ENCODE measurements at places on chromosomes 1 and 21.

DNA sequence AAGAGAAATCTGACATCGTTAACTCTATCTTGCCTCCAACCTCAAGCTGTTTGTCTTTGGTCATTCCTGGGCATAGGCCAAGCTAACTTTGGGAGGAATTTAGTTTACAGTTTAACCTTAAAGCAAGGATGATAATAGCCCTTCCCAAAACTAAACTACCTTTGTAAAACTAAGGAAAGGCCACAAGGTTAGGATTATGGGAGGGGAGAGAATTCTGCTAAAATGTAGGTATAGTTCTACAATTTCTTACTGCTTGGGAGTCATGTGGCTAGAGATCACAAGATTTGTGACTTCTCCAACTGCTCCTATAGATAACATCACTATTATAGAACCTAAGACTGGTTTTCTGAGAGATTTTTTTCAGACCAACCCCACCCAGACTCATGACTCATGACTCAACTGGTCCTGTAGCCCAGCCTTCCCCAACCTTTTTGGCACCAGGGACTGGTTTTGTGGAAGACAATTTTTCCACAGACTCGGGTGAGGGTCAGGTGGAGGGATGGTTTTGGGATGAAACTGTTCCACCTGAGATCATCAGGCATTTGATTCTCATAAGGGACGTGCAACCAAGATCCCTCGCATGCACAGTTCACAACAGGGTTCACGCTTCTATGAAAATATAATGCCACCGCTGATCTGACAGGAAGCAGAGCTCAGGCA lies 70.7 kb upstream of the MUTYH start:
- DNase-seq: no peak

GRCh38 chr1:12315146-12315545 lies 85.3 kb downstream of the VPS13D start:
- DNase-seq: no peak

GRCh38 chr1:118960026-118960561 lies 28.0 kb downstream of the TBX15 start:
- no peak for DNase-seq

DNA sequence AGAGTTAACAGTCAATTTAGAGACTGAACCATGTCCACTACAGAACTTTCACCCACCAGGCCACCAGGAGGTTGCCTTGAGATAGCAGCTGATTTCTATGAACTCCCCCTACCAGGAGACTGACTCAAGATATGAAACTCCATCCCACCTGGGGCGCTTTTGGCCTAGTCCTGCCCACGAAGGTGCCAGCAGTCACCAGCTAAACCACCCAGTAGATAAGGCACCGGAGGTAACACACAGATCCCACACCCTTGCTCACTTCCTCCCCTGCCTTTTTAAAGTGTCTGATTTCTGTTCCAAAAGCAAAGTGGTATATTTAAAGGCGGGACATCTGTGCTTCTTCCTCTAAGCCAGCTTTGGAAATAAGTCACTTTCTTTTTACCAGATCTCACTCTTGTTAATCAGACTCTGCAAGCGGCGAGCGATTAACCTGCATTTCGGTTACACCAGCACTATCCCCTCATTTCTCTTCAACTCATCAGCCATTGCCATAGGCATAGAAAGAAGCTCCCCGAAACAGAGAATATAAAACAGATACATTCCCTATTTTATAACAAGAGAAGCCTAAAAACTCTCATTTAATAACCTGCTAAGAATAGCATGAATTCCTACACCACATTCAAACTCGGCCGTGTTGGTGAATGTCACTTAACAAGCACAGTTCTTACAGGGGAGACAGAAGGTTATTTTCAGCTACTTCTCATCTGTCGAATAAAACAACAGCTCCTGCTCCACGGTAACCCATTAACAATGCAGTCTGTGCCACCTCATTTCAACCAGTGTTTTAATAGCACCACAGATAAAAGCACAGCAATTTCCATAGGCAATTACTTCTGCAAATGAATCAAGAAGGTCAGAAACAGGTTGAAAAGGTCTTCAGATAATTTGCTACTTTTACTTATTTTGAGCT lies 318.1 kb downstream of the KCNH1 start:
- DNase-seq: no peak

GRCh38 chr1:87435484-87435883 lies 106.8 kb downstream of the LMO4 start:
- no peak for DNase-seq

Data from stimulated activated CD8-positive, alpha-beta memory T cell treated with anti-CD3 and anti-CD28 coated beads, Interleukin-7, amount 100 ng/mL, for 4 hours (primary cell).